ENCODE measurements at places on chromosomes 2 and 18.

- DNase-seq: no peak
Observed at GRCh38 chr2:237704501-237705434, 77.4 kb downstream of the LRRFIP1 start.

DNA sequence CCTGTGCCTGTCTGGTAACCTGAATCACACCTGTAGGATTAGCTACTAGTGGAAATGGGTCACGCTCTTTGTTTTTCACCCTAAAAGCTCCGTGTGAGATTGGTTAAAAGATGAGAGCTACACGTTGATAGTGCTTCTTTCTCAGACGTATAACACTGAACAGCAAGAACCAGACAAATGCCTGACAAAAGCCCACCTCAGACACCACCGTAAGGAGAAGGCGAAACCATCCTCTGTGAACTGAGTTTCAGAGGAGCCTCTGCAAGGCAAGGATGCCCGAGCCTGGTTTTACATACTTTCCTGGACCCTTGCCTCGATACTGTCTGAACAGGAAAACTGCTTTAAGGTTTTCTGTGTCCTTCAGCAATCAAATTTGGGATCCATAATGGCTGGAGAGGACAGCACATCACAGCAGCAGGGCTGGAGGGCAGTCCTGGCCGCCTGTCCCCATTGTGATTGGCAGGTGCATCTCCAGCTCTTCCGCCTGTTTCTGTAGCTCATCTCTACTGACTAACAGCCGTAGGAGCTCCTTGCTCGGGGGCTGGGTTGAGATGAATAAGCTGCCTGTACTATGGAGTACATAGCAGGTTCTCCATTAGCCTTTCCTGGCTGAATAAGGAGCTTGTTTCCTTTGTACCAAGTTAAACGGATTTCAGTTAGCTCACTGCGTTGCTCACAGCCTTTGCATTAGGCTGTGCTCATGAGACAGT is 155.5 kb downstream of the MYT1L start:
- DNase-seq: no peak

- no peak for DNase-seq
Observed at GRCh38 chr2:230678451-230678850, 34.2 kb upstream of the CAB39 start.

- no peak for DNase-seq
Observed at GRCh38 chr2:44166096-44166495, 2.6 kb upstream of the PPM1B start.
